ENCODE measurements at places on chromosomes 3 and 15. TPM values are rescaled to one million over a fixed set of nuclear protein-coding genes. Genes with fewer than 3 reads are reported as not detected.

DNA sequence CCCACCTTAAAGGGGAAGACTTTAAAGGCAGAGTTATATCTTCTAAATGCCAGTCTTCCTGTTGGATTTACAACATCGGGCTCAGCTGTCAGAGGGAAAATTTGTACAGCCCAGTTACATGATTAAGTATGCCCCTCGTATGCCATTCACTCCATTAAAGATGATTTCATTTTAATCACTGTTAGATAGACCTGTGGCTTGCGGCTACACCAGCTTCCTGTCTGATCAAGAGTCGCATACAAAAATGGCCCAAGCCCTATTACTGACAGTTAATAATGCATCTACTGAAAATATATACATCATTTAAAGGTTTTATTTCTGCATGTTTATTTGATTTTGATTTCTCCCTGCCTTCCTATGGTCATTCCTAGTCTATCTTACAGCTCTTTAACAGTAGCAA, 7.1 kb downstream of the EIF4E3 start:
- DNase-seq = no peak

CHRNA5 gene
- total RNA-seq = 0.66 TPM

IQCF5 gene
- not detected for total RNA-seq

- no peak for DNase-seq
Measured at GRCh38 chr3:36193448-36193847, 186.9 kb upstream of the STAC start.

GRCh38 chr15:91368611-91369010, 268.6 kb downstream of the SV2B start:
- DNase-seq = no peak

GRCh38 chr3:87710511-87710910, 348.3 kb downstream of the CGGBP1 start:
- DNase-seq = no peak

DNA sequence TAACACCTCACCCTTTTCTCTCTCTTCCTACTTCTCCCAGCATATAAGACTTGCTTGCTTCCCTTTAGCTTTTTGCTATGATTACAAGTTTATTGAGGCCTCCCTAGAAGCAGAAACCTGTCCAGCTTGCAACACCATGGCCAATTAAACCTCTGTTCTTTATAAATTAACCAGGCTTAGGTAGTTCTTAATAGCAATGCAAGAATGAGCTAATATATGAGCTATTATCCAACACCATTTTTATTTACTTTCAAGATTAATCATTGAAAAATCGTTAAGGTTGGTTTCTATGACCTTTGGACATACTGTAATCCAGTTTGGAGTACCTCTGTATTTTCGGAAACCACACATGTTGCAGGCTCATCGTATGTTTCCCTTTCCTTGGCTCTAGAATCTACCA, 643.1 kb downstream of the ZPLD1 start:
- no peak for DNase-seq

GRCh38 chr15:86213888-86214287, 134.2 kb downstream of the AGBL1 start:
- DNase-seq = no peak
